ENCODE measurements at places on chromosomes 12 and 14.

- no peak for DNase-seq
Measured at GRCh38 chr14:92497391-92497790, 16.2 kb upstream of the RIN3 start.

DNA sequence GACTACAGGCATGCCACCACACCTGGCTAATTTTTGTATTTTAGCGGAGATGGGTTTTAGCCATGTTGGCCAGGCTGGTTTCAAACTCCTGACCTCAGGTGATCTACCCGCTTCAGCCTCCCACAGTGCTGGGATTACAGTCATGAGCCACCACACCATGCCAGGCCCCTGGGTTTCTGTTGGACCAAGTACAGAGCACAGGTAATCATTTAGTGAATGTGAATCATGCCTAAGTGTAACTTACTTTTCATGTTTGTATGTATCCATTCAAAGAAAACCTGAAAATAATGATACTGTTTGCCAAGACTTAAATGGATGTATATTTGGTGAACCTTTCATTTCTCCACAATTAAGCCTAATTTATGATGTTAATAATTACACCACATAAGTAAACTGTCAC, 65.9 kb downstream of the FGD6 start:
- no peak for DNase-seq

DNA sequence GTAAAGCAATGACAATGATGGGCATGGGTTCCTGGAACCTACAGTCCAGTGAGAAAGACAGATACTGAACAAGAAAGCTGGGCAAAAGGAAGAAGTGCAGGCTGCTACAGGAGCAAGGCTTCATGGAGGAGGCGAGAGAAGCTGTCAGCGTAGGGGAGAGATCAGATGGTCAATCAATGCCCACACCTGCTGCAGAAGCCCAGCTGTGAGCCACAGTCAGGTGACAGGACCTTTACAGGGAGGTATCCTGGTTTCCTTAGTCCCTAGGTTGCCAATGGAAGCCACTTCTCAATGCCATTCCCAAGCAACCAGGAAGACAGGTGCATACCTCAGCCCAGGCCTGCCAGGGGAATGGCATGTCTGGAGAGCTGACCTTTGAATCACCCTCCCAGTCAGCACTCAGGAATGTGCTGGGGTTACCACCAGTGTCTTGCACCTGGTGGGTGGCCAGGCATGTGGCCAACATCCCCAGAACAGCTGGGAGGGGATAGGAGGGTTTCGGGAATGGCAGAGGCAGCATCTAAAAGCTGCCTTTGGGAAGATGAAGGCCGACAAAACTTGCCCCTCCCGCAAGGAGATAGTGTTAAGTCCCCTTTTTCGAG, 170.3 kb downstream of the TTC7B start:
- no peak for DNase-seq

- DNase-seq = no peak
Measured at GRCh38 chr12:57173089-57173488, 25.7 kb upstream of the LRP1-AS start.

DNA sequence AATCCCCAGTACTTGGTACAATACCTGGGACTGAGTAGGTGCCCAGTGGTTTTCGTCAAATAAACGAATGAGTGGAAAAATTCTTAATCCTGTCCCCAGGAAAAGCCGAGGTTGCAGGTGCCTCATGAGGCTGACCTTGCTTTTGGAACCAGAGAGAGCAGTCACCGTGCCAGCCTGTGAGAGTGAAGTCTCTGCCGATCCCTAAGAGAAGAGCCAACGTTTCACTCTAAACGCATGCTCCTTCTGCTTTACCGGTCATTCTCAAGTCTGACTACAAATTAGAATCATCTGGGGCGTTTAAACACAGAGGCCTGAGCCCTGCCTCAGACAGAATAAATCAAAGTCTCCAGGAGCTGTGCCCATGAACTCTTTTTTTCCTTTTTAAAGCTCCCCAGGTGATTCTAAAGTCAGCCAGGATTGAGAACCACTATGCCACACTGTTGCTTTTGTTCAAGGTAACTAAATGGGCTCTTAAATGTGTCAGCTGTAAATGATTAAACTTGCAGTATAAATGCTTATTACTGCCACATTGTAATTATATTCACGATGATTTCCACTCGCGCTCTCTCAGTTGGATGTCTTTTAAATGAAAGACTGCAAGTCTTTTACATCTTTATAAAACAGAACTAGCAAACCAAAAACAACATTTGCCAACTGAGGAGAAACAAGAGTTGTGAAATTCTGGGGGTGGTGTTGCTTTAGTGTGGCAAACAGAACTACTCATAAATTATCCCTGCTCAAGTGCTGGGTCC, 26.9 kb downstream of the TCP11L2 start:
- DNase-seq = no peak

GRCh38 chr12:27524839-27525753, 1.1 kb downstream of the PPFIBP1 start:
- no peak for DNase-seq

DNA sequence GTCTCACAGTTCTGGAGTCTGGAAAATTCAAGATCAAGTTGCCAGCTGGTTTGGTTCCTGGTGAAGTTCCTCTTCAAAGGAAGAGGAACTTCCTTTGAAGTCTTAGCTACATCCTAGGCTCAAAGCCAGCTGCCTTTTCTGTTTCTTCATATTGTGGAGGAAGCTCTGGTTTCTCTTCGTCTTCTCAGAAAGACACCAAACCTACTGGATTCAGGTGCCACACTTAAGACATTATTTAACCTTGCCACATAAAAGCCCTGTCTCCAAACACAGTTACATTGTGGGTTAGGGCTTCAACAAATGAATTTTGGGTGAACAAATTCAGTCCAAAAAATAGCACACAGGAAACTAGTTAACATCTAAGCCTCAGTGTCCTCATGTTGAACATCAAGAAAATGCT, 1019.8 kb downstream of the GALC start:
- DNase-seq = no peak

DNA sequence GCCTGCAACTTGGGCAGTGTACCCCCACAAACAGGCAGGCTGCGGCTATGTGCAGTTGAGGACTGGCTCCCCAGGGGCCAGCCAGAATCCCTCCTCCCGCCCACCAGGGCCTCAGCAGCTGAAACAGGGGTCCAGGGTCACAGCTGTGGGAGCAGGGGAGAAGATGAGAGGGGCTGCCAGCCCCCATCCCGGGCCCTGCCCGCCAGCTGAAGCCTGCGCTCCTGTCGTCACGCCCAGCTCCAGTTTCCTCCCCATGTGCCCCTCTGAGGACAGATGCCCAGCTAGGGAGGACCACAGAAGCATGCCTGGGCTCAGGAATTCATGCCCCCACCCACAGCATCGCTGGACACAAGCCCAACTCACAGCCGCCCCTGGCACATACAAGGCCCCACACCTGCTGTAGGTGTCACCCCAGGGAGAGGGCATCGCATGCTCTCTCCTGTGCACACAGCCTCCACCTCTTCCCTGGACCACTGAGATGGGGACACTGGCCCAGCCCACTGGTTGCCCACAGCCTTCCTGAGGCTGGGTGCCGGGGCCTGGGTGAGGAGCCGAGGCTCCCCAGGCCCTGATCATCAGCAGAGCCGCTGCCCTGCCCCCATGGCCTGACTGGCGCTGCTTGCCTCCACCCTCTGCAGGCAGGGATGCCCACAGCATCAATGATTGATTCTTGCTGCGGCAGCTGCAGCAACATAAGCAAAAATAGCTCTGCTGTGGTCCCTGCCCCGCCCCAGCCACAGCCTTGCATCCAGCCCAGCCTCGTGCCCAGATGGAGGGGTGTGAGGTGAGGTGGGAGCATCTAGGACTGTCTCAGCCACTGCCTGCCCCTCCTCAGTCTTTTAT, 3.7 kb upstream of the CLBA1 start:
- DNase-seq = no peak

- no peak for DNase-seq
Measured at GRCh38 chr12:124321556-124322270, 26.8 kb downstream of the RFLNA start.

- no peak for DNase-seq
Measured at GRCh38 chr12:68199127-68199526, 26.5 kb downstream of the IL26 start.

DNA sequence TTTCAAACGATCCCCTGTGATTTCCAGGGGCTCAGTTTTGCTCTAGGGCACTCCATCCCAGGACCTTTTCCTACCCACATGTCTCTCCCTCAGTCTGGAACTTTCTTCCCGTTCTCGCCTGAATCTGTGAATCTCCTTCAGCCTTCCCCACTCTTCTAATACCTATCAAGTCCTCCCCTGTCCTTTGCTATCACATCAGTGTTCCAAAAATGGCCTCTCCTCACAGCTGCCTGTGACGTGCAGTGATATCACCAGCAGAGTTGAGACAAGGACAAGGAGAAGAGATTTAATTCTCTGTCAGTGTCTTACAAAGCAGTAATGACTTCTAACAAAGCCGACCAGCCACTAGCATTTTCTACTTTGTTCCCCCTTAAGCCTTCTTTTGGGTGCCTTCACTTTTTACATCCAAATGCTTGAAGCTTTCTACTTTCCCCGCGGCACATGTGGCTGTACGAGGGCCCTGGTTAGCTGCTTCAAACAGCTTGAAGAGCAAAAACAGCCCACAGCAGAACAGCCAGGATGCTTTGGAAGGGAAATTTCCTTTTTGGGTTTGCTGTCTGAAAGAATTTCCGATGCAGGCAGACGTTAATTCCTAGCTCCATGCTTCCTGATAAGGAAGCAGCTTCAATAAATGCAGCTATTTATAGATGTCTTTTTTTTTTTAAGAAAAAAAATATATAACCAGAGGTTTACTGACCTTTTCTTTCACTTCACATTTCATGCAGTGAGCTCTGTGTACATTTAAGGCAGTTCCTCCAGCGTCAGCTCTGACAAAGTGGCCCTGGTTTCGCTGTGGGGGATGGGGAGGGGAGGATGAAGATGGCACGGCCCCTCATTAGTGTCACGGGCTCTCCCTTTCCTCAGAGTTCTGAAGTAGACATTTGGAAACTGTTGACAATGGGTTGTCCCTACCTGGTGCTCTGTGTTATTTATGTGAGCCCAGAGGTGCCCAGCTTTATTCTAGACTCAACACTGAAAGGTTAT, 109.3 kb downstream of the ETV6 start:
- no peak for DNase-seq

DNA sequence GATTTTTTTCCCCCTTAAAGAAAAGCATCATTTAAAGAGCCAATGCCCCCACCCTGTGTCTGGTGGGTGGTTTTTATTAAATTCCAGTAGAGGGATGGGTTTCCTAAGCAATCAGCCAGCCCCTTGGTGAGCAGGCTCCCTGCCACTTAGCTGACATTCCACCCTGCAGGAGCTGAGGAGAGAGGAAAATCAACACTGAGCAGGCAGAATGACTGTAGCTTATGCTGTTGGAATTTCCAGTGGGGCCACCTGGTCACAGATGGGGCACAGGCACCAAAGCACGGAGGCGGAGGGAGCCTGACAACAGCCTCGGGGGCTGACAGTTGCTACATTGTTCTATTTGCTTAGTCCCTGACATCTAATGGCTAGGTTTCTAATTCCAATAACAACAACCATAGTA, 127.7 kb downstream of the TMEM30B start:
- DNase-seq = no peak

GRCh38 chr14:89617481-89618329, 200.7 kb upstream of the FOXN3 start:
- DNase-seq = no peak

GRCh38 chr12:11962860-11963259, 107.9 kb upstream of the BCL2L14 start:
- DNase-seq = no peak

GRCh38 chr12:56914724-56915123, 19.5 kb downstream of the SDR9C7 start:
- DNase-seq = no peak

DNA sequence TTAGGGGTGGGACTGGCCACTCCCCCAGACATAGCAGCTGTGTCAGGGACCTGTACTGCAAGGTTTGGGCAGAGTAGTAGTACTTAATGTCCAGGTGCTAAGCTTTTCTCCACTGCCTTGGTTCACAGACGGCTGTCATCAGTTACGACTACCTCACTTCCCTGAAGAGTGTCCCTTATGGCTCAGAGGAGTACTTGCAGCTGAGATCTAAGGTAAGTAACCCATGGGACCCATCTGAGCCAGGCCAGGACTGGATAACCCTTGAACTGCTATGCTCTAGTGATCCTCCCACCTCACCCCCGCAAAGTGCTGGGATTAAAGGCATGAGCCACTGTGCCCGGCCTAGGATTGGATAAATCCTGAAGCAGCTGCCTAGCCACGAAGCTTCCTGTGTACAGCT, 22.4 kb downstream of the ADCK1 start:
- DNase-seq = no peak

GRCh38 chr14:88614218-88614907, 51.5 kb downstream of the ZC3H14 start:
- no peak for DNase-seq

GRCh38 chr14:67186789-67187584, 2.3 kb upstream of the GARIN2 start:
- no peak for DNase-seq

DNA sequence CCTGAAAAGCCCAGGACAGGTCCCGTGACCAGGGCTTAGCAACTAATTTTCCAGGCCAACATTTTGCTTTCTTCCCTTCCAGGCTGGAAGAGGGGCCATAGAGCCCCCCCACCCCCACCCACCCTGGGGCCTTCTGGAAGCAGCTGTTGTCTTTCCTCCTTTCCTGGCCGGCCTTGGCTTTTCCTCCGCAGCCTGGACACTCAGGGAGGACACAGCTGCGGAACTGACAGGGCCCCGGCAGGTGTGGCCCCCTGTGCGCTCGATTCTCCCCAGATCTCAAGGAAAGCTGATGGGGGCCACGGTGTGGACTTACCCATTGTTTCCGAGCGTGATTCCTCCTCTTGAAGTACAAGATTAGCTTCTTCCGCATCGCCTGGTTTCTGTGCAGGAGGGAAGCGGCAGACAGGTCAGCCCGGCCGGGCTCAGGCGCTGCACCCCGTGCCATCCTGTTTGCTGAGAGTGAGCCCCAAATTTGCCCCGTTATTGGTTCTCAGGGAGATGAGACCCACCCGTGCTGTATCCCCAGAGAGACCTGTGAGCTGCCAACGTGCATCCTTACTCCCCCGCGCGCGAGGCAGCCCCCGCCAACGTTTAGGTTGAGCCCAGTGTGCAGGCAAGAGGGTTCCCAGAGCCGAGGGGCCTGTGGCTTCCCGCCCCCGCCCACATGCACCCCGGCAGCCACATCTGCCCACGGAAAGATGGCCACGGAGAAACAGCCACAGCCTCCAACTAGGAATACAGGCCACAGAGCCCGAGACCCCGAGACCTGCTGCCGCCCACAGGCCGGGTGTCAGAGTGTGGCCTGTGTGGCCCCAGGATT, 129.6 kb downstream of the NCOR2 start:
- DNase-seq = no peak

- DNase-seq = peak; percentile 24
Measured at GRCh38 chr12:105226219-105226618, 9.8 kb downstream of the APPL2 start.

- no peak for DNase-seq
Measured at GRCh38 chr14:23371865-23372264, 744 bp upstream of the IL25 start.

DNA sequence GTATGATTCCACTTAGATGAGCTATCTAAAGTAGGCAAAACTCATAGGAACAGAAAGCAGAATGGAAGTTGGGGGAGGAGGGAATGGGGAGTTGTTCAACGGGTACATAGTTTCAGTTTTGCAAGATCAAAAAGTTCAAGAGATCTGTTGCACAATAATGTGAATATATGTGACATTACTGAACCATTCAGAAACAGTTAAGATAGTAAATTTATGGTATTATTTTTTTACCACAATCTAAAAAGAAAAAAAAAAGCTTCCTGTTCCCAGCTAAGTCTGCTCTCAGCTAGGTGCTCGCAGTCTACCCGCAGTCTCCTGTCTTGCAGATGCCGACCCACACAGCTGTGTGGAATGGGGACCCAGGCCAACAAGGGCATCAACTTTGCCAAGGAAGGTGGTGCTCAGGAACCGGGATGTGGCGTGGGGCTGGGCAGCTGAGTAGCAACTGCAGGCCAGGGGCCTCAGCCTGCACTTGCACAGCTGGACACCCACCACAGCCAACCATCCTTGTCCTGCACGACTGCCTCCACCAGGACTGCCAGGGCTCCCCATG, 15.3 kb upstream of the ANO6 start:
- DNase-seq = no peak

All from GM12891 (cell line).